Fibroblast of the aortic adventitia (primary cell): ENCODE measurements at places on chromosomes 16 and 17. TPM values are rescaled to one million over a fixed set of nuclear protein-coding genes. Genes with fewer than 3 reads are reported as not detected.

RAB11FIP3 gene
- 14.7 and 24.4 TPM in 2 replicates for total RNA-seq

ABCA6 gene
- 192 and 340 TPM in 2 replicates for total RNA-seq

AGRP gene
- total RNA-seq, result not detected in 2 replicates

PRSS21 gene
- total RNA-seq, result 0.27 and 0.49 TPM in 2 replicates

APOBR gene
- not detected in 2 replicates for total RNA-seq

PDE6G gene
- 0.63 TPM in 1 of 2 replicates, not detected in the other for total RNA-seq

CD7 gene
- total RNA-seq, result not detected in 2 replicates

CSF3 gene
- 0.25 TPM in 1 of 2 replicates, not detected in the other for total RNA-seq

SDR42E2 gene
- total RNA-seq, result not detected in 2 replicates

UBN1 gene
- total RNA-seq, result 37.7 and 47.8 TPM in 2 replicates

FAM20A gene
- total RNA-seq, result 10.5 and 37.0 TPM in 2 replicates

- DNase-seq, result no peak
Observed at GRCh38 chr17:58329810-58330537, 1.4 kb upstream of the TSPOAP1 start.

DNA sequence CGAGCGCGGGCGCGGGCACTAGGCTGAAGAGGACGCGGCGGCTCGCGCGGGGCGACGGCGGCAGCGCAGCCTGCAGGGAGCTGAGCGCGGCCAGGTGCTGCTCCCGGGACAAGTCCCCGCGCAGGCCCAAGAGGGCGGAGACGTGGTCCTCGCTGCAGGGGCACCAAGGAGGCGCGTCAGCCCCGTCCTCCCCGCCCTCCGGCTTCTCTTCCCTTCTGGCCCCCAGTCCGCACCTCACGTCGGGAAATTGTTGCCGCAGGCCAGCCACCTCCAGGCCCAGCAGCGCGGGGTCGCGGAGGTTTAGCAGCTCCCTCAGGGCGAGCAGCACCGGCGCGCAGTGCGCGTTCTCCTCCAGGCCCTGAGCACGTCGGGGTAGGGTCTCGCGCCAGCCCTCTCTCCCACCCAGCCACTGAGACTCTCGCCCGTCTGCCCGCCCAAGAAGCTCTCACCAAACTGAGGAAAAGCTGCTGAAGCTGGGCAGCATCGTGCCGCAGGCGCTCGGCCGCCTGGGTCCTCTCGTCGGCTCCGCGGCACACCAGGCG is 761 bp upstream of the MATCAP1 start:
- no peak for DNase-seq

DNA sequence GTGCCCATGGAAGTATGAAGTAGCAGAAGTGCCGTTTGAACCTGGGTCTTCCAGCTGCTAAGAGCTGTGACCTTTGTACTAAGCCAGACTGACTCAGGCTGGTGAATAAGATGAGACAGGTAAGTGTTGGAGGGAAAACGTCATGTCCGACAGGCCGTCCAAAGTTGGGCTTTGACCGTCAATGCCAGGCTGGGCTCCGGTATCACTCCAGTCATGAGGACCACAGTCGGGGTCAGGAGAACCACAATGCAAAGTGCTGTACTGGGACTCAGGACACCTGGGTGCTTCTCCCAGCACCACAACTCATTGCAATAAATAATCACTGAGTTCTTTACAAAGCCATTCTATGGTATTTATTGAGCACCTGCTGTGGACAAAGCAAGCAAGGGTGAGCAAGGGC is 268.6 kb downstream of the HAPSTR1 start:
- DNase-seq, result no peak

DNA sequence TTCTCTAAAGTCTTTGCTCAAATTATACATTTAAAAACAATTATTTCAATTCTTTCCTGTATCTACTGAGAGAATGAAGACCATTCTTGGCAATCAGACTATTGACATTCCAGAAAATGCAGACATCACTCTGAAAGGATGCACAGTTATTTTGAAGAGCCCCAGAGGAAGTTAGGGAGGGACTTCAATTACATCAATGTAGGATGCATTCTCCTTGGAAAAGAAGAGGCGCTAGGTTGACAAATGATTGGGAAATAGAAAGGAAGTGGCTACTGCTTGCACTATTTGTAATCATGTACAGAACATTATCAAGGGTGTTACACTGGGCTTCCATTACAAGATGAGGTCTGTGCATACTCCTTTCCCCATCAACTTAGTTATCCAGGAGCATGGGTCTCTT is 74.3 kb downstream of the SSH2 start:
- peak; percentile 52 for DNase-seq

GRCh38 chr17:17623904-17624303 is 32.4 kb upstream of the PEMT start:
- DNase-seq, result no peak

DNA sequence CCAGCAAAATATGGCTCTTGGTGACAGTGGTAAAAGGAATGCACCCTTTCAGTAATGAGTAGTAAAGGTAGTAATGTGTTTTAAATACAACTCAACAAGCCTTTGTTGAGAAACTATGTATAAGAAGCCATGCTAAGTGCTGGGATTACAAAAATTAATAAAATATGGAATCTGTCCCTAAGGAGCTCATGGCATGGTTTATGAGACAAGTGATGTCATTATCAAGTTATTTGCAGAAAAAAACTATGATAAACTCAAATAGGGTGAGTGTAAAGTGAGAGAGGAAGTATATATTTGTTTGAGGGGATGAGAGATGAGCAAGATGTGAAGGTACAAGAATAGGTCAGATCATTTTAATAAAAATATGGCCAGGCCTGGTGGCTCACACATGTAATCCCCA is 76.9 kb downstream of the NF1 start:
- no peak for DNase-seq

GRCh38 chr16:7167626-7168025 is 165.0 kb upstream of the RBFOX1 start:
- no peak for DNase-seq

DNA sequence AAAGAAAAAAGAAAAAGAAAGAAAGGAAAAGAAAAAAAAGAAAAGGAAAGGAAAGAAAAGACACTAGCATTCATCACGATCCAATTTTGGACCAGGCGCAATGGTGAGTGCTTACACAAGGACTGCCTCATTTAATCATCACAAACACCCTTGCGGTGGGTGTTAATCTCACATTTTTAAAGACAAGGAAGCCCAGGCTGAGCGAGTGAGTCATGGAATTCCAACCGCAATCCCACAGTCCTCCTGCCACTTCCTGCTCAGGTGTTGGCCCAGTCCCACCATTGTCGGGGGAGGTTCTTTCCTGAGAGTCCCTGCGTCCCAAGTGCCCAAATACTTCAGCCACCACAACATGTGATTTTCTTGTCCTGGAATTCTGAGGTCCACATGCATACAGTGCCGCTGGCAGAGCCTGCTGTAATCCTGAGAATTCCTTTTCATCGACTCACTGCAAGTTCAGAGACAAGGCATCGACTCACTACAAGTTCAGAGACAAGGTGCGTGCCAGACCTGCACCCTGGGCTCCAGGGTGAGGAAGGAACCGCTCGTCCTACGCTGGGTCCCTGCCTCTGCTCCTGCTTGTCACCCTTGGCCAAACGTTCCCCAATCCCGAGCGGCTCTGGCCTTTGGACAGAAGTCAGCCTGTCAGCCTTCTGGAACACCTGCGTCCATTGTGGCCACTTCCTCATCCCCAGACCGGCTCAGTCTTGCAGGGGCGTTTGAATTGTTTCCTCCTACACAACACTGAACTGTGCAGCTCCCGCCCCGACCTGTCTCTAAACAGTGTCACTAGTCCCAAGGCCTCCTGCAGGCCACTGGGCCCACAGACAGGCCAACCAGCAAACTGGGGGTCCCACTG is 5.8 kb downstream of the ZG16B start:
- DNase-seq, result peak; percentile 96

DNA sequence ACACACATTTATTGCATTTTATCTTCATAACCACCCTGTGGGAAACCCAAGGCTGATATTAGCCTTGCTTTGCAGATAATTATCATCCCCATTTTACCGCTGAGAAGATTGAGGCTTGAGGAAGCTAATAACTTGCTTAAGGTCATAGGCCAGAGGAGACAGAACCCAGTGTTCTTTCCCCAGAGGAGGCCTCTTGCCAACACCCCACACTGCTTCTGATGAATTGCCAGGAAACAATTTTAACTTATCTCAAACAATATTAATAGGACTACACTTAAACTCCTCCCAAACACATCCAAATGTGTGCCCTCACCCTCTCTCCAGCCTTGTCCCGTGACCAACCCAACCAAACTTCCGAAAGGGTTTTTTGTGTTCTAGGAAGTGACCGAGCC is 2.1 kb upstream of the SPG7 start:
- DNase-seq, result peak; percentile 30

DNA sequence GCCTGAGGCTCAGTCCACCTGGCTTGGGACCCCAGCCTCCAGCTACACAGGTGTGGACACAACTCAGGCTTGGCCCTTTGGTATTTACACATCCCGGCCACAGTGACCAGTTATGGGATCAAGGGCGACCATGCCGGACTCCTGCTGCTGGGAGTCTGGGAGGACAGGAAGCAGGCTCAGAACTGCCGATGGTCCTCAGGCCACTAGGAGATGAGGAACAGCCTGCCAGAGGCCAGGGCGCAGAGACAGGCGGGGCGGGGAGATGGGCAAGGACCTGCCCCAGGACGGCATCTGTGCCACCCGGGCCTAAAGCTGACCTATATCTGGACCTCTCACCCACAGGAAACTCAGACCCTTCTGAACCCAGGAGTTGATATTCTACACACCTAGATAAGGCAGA is 12.5 kb downstream of the NXN start:
- DNase-seq, result no peak

- peak; percentile 70 for DNase-seq
Observed at GRCh38 chr17:43834106-43834505, 1.2 kb upstream of the MPP3 start.

DNA sequence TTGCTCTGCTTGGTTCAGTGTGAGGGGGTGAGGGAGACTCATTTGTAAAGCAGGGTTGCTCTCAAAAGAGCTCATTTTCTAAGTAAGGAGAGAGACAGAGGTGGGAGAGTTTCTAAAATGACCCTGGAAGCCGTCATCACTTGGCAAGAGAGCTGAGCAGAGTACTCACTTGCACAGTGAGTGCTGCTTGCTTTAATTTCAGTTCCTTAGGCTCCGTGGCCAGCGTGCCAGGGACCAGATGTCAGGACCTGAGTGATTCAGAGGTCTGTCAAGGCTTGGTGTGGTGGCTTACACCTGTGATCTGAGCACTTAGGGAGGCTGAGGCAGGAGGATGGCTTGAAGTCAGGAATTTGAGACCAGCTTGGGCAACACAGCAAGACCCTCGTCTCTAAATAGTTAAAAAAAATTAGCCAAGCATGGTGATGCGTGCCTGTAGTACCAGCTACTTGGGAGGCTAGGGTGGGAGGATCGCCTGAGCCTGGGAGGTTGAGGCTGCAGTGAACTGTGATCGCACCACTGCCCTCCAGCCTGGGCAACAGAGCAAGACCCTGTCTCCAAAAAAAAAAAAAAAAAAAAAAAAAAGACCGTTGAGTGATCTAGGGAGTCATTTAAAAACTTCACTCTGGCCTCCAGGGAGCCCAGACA is 10.7 kb downstream of the ZNF205 start:
- no peak for DNase-seq

DNA sequence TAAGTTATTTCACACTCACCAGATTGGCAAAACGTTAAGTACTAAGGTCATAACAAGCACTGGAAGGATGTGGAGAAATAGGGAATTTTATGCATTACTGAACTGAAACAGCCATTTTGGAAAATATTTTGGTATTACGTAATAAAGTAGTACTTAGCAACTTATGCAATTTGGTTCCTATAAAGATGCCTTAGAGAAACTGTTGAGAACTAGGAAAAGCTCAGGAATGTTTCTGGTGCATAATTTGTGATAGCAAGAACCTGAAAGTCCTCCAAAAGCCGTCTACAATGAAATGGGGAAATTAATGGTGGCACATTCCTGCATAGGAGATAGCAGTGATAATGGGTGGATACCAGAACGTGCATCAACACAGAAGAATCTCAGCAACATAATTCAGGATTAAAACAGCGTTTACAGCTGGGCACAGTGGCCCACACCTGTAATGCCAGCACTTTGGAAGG is 472.5 kb downstream of the WWOX start:
- DNase-seq, result peak; percentile 2

DNA sequence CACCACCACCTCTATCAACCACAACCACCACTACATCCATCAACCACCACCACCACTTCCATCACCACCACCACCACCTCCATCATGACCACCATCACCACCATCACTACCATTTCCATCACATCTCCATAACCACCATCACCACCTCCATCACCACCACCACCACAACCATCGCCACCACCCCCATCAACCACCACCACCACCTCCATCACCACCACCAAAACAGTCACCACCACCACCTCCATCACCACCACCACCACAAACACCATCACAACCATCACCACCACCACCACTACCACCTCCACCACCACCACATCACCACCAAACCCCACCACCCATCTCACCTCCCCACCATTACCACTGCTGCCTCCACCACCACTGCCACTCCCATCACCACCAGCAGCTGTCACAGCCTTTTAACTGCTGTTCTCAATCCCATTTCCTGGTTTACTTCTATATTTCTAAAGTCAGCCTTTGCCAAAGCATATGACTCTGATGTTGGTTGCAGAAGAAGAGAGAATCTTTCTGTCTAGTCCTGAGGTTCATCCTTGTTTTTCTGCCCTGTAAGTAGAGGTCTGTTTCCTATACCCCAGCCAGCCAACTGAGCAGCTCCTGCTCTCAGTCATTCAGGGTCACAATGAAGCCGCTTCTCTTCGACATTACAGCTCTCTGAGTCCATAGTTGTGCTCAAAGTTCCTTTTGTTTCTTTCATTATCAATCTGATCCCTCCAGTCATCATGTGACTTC is 14.0 kb downstream of the MARCHF10 start:
- no peak for DNase-seq

- DNase-seq, result no peak
Observed at GRCh38 chr17:57703273-57703672, 41.8 kb downstream of the CCDC182 start.

DNA sequence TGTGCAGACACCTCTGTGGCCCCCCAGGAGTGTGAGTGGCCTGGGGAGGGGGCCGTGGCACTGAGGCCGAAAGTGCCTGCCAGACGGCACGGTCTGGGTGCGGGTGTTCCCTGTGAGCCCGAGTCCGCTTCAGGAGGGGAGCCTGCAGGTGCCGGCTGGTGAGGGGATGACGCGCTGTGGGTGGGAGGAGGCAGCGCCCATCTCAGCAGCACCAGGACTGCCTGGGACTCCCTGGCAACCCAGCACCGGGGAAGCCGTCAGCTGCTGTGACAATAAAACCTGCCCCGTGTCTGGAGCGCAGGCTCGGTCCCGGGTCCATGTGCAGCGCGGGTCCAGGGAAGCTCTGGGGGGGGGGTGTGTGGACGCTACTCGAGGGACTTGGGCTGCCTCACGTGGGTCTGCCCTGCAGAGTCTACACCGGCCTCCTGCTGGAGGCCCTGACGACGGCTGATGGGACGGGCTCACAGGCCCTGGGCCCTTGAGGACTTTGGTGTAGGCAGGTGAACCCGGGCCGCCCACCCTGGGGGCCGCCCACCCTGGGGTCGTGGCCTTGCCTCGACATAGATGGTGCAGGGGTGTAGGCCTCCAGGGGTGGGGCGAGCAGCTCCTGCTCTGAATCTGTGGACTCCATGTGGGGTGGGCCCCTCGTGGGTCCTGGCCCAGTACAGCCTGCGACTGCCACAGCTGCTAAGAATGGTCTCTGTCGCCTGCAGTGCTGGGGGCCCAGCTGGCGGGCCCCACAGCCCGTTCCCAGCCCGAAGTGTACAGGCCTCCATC is 5.9 kb upstream of the RAB40C start:
- DNase-seq, result no peak

- peak; percentile 55 for DNase-seq
Observed at GRCh38 chr16:28163699-28164098, 48.1 kb downstream of the XPO6 start.

GRCh38 chr16:89048871-89049422 is 44.7 kb upstream of the ACSF3 start:
- DNase-seq, result no peak

- no peak for DNase-seq
Observed at GRCh38 chr16:30372725-30373124, 1.9 kb upstream of the MYL11 start.
